ENCODE measurements at places on chromosomes 13 and 19. TPM values are rescaled to one million over a fixed set of nuclear protein-coding genes. Genes with fewer than 3 reads are reported as not detected.

DNA sequence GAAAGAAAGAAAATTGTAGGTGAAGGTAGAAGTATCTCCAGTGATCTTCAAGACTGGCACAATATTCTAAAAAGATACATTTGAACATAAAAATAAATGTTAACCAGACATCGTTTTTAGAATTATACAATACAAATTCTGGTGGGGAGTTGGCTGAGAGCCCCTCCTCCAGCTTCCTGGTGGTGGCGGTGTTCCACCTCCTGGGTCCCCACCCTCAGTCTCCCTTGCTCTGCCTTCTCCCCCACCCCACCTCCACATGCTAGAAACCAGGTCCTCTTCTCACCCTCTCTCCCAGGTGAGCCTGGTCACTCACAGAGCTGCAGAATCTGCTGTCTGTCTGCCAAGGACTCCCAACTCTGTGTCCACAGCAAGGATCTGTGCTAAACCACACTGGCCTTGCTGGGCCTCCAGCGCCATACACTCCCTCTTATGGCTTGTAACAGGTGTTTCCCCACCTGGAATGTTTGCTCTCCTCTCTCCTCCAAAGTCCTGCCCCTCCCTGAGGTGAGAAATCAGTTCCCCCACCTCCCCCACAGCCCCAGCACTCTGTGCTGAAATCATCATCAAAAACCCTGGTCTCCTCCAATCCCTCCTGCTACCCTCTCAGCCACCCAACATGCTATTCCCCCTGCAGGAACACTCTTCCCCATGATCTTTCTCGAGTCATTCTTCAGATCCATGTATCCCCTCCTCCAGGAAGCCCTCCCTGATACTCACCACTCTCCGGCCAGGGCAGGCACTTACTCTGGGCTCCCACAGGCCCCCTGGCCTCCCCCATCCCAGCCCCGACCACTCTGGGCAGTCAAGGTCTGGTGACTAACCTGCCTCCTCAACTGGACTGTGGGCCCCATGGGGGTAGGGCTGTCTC, 20.5 kb upstream of the CYP2S1 start:
- no peaks in the 10 kb centered on the region for H3K27me3 ChIP-seq
- H3K4me1 ChIP-seq, result peaks cover 15% of the 10 kb centered on the region
- no peak overlapping the region for H3K4me3 ChIP-seq

KLHL1 gene
- total RNA-seq, result not detected

ZNF154 gene
- 5.0 TPM for total RNA-seq

DNA sequence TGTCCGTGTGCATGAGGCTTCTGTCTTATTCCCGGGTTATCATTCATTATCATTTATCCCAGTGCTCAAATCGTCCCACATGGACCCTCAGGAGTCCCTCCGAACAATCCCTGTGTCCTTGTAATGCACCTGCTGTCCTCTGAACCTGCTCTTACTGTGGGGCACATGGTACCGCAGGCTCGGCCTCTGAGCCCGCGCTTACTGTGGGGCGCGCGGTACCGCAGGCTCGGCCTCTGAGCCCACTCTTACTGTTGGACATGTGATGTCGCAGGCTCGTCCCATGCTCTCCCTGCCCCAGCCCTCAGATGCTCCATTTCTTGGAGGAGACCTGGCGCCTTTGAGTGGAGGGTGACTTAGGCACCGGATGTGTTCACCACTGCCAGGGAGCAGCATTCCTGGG, 16.8 kb upstream of the ZNF554 start:
- no peaks in the 10 kb centered on the region for H3K4me1 ChIP-seq
- DNase-seq, result no peak
- H3K4me3 ChIP-seq, result no peak overlapping the region
- no peak overlapping the region for H3K27ac ChIP-seq
- no peaks in the 10 kb centered on the region for H3K27me3 ChIP-seq
- H3K36me3 ChIP-seq, result peaks cover 23% of the 10 kb centered on the region

DNA sequence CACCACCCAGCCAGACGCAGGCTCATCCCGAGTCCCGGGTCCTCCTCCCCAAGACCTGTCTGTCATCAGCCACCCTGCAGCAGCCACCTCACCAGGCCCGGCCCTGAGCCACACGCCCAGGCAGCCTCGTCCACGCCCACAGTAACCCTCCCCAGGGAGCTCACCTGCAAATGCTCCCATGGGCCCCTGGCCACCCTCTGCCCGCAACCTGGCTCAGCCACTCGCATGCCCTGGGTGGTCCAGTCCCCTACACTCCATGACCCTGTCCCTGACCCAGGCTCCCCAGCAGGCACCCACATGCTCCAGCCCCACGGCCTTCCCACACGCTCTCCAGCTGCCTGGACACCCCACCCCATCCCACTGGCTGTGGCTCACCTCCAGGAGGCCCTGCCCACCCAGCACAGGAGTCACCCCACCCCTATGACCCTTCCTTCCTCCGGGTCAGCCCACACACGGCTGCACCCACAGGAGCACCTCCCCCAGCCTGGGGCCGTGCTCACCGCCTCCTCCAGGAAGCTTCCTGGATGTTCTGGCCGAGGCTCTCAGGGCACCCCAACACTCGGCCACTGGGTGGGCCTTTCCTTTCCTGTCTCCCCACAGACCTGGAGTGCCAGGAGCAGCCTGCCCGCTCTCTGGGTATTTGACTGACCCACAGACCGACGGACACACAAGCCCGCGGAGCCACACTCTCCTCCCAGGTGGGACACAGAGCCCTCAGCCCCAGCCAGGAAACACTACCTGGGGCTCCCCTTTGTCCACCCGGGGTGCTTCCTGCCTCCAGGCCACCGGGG, 3.6 kb downstream of the TMEM259 start:
- H3K27ac ChIP-seq, result peak overlapping the region; percentile 20
- no peak overlapping the region for H3K4me3 ChIP-seq
- H3K36me3 ChIP-seq, result peaks cover 9% of the 10 kb centered on the region

MCEMP1 gene
- not detected for total RNA-seq

GRCh38 chr19:48568345-48568886, 16.4 kb downstream of the SULT2B1 start:
- H3K27me3 ChIP-seq, result peaks cover 7% of the 10 kb centered on the region
- no peak overlapping the region for H3K4me3 ChIP-seq
- H3K36me3 ChIP-seq, result no peaks in the 10 kb centered on the region
- H3K4me1 ChIP-seq, result no peaks in the 10 kb centered on the region
- no peak overlapping the region for H3K27ac ChIP-seq

DNA sequence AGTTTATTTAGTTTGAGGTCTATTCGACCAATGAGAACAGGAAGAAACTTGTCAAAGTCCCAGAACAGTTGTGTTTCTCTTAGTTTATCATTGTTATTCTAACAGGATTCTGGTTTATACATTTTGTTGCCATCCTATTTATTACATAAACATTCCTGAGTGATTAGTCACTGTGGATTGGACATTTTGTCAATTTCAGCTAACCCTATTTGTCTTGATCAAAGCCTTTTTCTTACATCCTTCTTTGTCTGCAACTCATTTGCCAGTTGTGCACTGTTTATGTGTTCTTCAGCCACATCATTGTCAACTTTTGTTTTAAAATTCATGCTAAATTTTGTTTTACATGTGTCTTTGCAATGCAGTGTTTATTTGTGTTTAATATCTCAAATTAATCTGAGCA, 886.0 kb upstream of the SLC10A2 start:
- H3K36me3 ChIP-seq, result no peaks in the 10 kb centered on the region
- DNase-seq, result no peak
- no peaks in the 10 kb centered on the region for H3K27me3 ChIP-seq
- no peak overlapping the region for H3K27ac ChIP-seq
- no peak overlapping the region for H3K4me3 ChIP-seq

- no peaks in the 10 kb centered on the region for H3K27me3 ChIP-seq
- H3K36me3 ChIP-seq, result no peaks in the 10 kb centered on the region
- no peaks in the 10 kb centered on the region for H3K4me1 ChIP-seq
These were observed 15.9 kb upstream of the IGLON5 start for GRCh38 chr19:51295382-51296126.

DNA sequence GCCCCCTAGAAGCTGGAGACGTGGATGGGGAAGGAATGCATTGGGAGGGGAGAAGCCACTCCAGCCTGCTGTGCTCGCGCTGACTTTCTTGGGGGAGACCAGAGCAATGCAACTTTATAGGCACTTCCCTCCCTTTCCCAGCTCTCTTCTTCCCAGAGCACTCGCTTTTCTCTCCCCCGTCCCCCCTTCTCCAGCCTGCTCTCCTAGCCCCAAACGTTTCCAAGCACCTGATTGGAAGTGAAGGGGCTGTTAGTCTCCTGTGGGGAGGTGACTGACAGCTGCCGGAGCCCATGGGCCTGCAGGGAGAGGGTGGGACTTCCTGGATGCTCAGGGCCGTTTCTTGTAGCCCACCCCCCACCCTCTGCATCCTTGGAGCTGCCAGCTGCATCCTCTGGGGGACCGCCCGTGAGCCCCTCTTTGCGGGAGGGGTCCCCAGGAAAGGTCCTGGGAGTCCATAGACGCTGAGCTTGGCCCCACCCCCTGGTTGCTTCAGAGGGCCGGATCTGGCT, 2.5 kb downstream of the HDGFL2 start:
- H3K36me3 ChIP-seq, result peaks cover 6% of the 10 kb centered on the region
- H3K27me3 ChIP-seq, result no peaks in the 10 kb centered on the region
- DNase-seq, result peak; percentile 62
- H3K27ac ChIP-seq, result peak overlapping the region; percentile 51

CGB2 gene
- total RNA-seq, result 0.43 TPM

GRCh38 chr13:48291730-48292129, 11.8 kb upstream of the RB1 start:
- no peak overlapping the region for H3K27ac ChIP-seq
- peaks cover 4% of the 10 kb centered on the region for H3K27me3 ChIP-seq
- H3K36me3 ChIP-seq, result peaks cover 2% of the 10 kb centered on the region
- no peaks in the 10 kb centered on the region for H3K4me1 ChIP-seq
- DNase-seq, result no peak
- H3K4me3 ChIP-seq, result no peak overlapping the region

GRCh38 chr19:13507053-13507611, 853 bp upstream of the CACNA1A start:
- no peak overlapping the region for H3K27ac ChIP-seq
- DNase-seq, result no peak
- no peaks in the 10 kb centered on the region for H3K4me1 ChIP-seq
- no peaks in the 10 kb centered on the region for H3K36me3 ChIP-seq
- H3K27me3 ChIP-seq, result peaks cover 68% of the 10 kb centered on the region

ZNF726 gene
- 19.1 TPM for total RNA-seq

SLC25A41 gene
- total RNA-seq, result 0.64 TPM

DNA sequence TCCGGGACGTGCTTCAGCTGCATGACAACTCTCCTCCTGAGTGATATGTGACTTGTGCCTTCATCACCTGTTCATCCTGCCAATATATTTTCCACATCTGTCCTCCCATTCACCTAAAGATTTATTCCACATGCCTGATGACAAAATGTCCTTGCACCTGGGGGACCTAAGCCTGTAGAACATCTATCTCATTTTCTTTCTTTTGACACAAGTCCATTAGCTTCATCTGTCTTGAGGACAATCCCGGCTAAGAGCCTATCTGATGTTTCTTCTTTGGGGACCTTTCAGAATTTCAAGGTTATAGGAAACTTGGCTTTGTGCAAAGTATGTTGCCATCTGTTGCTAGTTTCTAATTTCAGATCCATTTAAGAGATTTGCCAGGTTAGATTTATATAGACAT, 41.1 kb downstream of the ITGBL1 start:
- no peak for DNase-seq
- H3K4me3 ChIP-seq, result no peak overlapping the region

VSIG10L gene
- 4.6 TPM for total RNA-seq

DNA sequence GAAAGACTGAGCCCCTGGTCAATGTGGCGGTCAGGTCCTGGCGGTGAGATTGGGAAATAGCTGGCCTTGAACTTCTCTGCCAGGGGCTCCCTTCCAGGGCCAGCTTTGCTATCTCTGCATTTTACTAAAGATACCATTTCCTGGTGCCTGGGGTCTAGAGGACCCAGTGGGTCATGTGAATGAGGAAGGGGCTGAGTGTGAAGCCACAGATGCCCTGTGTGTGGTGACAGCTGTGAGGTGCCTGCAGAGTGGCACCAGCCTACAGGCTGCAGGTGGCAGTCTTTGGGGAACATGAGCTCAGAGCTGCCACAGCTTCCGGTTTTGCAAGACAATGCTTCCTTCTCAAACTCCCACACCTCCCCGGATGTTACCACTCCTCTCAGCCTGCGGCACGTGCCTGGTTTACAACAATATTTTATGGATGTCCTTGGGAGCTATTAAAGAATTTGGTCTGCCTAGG, 5.2 kb upstream of the MLNR start:
- peaks cover 10% of the 10 kb centered on the region for H3K36me3 ChIP-seq
- H3K4me1 ChIP-seq, result peaks cover 12% of the 10 kb centered on the region
- peak overlapping the region; percentile 9 for H3K27ac ChIP-seq

DNA sequence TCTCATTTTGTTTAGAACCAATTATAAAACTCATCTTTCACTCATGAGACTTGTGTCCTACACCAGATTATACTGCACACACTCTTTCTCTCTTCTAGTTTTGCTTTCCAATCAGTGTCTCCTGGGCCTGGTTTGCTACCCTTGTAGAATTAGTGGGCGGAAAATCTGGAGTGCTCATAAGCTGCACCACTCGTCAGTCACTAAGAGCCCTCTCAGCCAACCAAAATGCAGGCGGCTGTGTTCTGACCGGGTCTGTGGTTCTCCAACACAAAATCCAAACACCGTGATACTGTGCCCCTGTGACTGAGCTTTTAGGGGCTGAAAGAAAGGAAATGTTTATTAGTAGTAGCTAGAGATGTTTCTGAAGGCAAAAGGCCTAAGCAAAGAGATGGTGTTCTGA, 83.7 kb upstream of the OBI1 start:
- H3K4me3 ChIP-seq, result no peak overlapping the region
- H3K27me3 ChIP-seq, result peaks cover 14% of the 10 kb centered on the region
- H3K36me3 ChIP-seq, result no peaks in the 10 kb centered on the region
- no peak overlapping the region for H3K27ac ChIP-seq
- DNase-seq, result no peak

DNA sequence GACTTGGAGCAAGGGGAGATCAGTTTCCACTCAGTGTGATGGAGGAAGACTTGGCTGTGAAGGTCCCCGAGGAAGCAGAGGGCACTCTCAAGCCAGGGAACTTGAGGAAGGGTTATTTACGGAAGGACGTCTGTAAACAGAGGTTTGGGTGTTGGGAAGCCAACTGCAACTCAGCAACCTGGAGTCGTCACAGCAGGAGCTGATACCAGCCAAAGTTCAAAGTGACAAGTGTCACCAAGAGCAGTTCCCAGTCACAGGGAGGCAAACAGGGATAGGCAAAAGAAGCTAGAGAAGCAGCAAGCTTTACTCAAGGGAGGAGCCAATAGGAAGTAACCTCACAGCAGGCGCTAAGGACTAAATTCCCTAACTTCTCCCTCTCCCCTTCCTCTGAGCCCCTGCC, 205.5 kb downstream of the EFNB2 start:
- no peaks in the 10 kb centered on the region for H3K36me3 ChIP-seq
- no peaks in the 10 kb centered on the region for H3K4me1 ChIP-seq
- no peak for DNase-seq

SLC1A5 gene
- 200 TPM for total RNA-seq

DNA sequence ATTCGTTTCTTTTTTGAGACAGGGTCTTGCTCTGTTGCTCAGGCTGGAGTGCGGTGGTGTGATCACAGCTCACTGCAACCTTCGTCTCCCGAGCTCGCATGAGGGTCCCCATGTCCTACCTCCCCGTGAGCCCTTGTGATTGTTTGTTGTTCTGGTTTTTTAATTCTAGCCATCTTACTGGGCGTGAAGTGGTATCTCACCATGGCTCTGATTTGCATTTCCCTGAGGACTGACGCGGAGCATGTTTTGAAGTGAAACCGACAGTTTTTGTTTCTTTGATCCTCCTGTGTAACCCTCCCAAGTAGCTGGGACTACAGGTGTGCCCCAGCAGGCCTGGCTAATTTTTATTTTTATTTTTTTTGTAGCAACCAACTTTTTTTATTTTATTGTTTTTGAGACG, 21.7 kb downstream of the GNG7 start:
- no peak for DNase-seq
- H3K4me1 ChIP-seq, result no peaks in the 10 kb centered on the region
- no peaks in the 10 kb centered on the region for H3K36me3 ChIP-seq
- no peak overlapping the region for H3K27ac ChIP-seq
- H3K4me3 ChIP-seq, result no peak overlapping the region

Data from activated CD4-positive, alpha-beta T cell treated with anti-CD3 and anti-CD28 coated beads for 36 hours (primary cell).